CD4-positive, CD25-positive, alpha-beta regulatory T cell (primary cell): ENCODE measurements at places on chromosomes 4 and X.

DNA sequence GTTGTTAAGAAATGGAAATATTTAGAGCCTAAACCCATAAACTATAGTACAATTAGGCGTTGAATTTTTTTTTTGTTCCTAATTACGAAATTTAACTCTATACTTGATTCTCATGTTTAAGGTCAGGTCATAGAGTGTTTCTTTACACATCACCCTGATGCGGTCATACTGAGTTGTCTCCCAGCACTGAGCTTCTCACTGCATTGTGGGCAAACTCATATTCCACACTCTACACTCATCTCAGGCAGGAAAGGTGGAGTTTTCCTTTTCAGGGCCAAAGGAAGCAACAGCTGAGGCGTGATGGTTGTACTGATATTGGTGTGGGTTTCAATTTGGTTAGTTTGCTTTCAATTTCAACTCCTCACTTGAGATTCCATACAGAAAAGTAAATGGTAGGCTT, 75.4 kb downstream of the FAT4 start:
- no peaks in the 10 kb centered on the region for H3K4me1 ChIP-seq
- H3K36me3 ChIP-seq = no peaks in the 10 kb centered on the region
- H3K4me3 ChIP-seq = no peak overlapping the region
- H3K27ac ChIP-seq = no peak overlapping the region
- no peaks in the 10 kb centered on the region for H3K27me3 ChIP-seq
- DNase-seq = no peak

GRCh38 chr4:8434251-8435073, 6.1 kb downstream of the ACOX3 start:
- H3K4me1 ChIP-seq = peaks cover 34% of the 10 kb centered on the region

DNA sequence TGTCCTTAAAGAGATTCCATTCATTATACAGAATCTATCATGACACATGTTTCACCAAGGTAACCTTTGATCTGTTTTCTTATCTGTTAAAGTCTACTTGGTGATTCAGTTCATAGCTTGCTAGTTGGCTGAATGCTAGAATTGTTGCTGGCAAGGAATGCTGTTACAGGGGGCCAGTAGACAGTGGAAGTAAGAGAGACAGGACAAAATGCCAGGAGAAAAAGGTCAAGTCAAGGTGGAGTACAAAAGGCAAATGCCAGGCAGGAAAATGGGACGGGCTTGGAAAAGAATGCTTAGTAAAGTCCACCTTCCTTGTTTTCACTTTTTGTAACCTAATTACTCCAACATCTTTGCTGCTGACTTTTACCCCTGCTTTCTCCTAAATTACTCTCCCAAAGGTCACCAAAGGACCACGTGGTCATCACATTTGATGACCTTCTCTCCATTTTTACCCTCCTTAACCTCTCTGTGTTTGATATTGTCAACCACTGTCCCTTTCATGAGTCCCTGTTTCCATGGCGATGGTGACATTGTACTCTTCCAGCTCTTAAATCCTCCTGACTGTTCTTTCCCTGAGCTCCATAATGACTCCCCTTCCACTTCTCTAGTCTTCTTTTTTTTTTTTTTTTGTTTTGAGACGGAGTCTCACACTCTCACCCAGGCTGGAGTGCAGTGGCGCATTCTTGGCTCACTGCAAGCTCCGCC, 24.5 kb upstream of the TAPT1 start:
- H3K36me3 ChIP-seq = peaks cover 3% of the 10 kb centered on the region
- H3K4me3 ChIP-seq = no peak overlapping the region
- no peak overlapping the region for H3K27ac ChIP-seq
- no peaks in the 10 kb centered on the region for H3K27me3 ChIP-seq
- H3K4me1 ChIP-seq = no peaks in the 10 kb centered on the region
- DNase-seq = no peak

DNA sequence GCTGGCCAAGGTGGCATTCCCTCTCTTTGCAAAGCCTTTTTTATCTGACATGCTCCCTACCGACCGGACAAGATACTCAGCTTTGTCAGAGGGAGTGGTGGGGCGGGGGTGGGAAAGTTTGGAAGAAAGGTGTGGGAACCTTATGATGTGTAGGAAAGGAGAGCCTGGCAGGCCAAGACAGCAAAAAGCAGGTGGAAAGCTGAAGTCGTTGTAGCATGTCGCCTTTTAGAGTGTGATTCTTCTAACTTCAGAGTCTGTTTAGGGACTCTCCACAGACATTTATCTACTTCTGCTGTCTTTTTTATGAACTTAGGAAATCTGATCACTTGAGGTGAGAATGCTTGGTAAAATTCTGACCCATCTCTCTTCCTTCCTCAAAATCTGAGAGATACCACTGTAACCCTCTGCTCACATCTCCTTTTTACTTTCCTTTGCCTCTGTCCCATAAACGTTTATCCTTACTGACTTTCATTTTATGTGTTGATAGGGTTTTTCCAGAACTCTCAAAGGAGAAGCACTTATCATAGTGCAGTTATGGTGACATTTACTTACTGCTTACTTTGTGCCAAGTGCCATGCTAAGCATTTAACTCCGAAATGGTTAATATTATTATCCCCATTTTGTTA, 8.2 kb upstream of the RUFY3 start:
- no peaks in the 10 kb centered on the region for H3K4me1 ChIP-seq
- no peak overlapping the region for H3K27ac ChIP-seq
- H3K36me3 ChIP-seq = no peaks in the 10 kb centered on the region
- H3K4me3 ChIP-seq = no peak overlapping the region
- no peaks in the 10 kb centered on the region for H3K27me3 ChIP-seq

DNA sequence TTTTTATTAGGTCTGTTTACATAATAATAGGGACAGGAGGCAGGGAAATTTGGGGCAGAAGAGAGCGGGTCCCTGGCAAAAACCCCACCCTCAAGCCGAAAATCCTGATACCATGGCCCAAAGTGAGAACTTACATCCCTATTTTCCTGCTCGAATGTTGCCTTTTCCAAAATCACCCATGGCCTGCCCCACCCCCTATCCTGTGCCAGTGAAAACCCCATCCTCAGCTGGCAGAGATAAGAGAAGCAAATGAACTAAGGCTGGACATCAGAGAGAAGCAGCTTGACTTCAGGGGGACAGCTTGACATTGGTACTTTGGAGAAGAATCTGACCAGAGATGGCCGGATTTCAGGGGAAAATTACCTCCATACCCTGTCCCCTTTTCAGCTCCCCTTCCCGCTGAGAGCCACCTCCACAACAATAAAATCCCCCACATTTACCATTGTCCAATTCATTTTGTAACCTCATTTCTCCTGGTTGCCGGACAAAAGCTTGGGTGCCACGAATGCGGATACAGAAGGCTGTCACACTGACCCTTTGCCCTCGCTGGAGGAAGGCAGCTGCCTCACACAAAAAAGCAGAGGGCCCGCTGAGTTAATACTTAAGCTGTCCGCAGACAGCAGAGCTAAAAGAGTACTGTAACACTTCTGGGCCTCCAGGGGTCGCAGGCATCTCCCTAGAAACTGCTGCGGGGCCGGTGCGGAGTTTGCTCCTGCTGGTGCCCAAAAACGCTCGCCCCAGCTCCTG, 196.2 kb downstream of the SNCA start:
- DNase-seq = no peak
- peaks cover 4% of the 10 kb centered on the region for H3K27me3 ChIP-seq
- H3K36me3 ChIP-seq = no peaks in the 10 kb centered on the region
- H3K27ac ChIP-seq = no peak overlapping the region
- no peaks in the 10 kb centered on the region for H3K4me1 ChIP-seq

GRCh38 chr4:111480510-111480909, 664.7 kb upstream of the FAM241A start:
- H3K27me3 ChIP-seq = no peaks in the 10 kb centered on the region
- DNase-seq = no peak
- no peaks in the 10 kb centered on the region for H3K36me3 ChIP-seq
- no peak overlapping the region for H3K27ac ChIP-seq
- no peak overlapping the region for H3K4me3 ChIP-seq

- H3K4me3 ChIP-seq = no peak overlapping the region
- no peak overlapping the region for H3K27ac ChIP-seq
- no peak for DNase-seq
- no peaks in the 10 kb centered on the region for H3K27me3 ChIP-seq
- H3K4me1 ChIP-seq = no peaks in the 10 kb centered on the region
Measured at GRCh38 chrX:20350596-20350995, 83.9 kb upstream of the RPS6KA3 start.

DNA sequence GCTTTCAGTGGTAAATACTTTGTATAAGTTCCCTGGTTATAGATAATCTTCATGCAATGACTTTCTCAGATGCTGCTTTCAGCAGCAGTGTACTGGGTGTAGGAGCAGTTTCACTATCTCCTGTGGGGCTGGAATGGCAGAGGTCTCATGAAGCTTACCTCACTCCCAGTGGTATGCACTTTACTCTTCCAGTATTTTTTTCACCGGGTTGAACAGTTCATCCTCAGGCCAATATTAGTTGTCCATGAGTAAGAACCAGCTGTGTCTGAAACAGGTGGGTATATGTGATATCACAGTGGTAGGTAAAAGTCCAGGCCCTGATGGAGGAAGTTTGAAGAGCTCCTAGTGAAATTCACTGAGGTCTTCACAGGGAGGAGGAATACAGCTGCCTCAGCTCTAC, 351.5 kb upstream of the EMCN start:
- H3K4me1 ChIP-seq = no peaks in the 10 kb centered on the region
- no peaks in the 10 kb centered on the region for H3K36me3 ChIP-seq
- no peak overlapping the region for H3K4me3 ChIP-seq
- DNase-seq = no peak
- H3K27me3 ChIP-seq = no peaks in the 10 kb centered on the region
- no peak overlapping the region for H3K27ac ChIP-seq

GRCh38 chrX:426881-427280, 40.2 kb upstream of the PPP2R3B start:
- no peak overlapping the region for H3K4me3 ChIP-seq
- H3K4me1 ChIP-seq = peaks cover 3% of the 10 kb centered on the region
- no peaks in the 10 kb centered on the region for H3K36me3 ChIP-seq
- H3K27ac ChIP-seq = no peak overlapping the region
- no peak for DNase-seq

DNA sequence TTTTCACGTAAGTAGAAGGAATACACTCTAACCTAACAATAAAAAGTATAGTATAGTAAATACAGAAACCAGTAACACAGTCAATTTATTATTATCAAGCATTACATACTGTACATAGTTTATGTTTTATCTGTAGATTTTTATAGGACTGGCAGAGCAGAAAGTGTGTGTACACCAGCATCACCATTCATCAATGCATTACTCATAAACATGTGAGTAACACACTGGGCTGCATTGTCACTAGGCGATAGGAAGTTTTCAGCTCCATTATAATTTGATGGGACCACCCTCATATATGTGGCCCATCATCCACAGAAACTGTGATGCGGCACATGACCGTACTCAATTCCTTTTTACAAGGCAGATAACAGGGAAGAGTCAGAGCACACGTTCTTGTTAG, 137.8 kb upstream of the RBPJ start:
- H3K4me3 ChIP-seq = no peak overlapping the region
- no peaks in the 10 kb centered on the region for H3K27me3 ChIP-seq
- H3K27ac ChIP-seq = no peak overlapping the region
- peaks cover 6% of the 10 kb centered on the region for H3K4me1 ChIP-seq
- H3K36me3 ChIP-seq = no peaks in the 10 kb centered on the region

- no peak for DNase-seq
- no peak overlapping the region for H3K4me3 ChIP-seq
- H3K36me3 ChIP-seq = peaks cover 28% of the 10 kb centered on the region
Measured at GRCh38 chr4:48116582-48116981, 17.5 kb downstream of the TXK start.

- no peaks in the 10 kb centered on the region for H3K36me3 ChIP-seq
- H3K27me3 ChIP-seq = no peaks in the 10 kb centered on the region
- H3K27ac ChIP-seq = no peak overlapping the region
- H3K4me3 ChIP-seq = no peak overlapping the region
- no peaks in the 10 kb centered on the region for H3K4me1 ChIP-seq
Measured at GRCh38 chr4:83174844-83175414, 60.4 kb upstream of the PLAC8 start.

DNA sequence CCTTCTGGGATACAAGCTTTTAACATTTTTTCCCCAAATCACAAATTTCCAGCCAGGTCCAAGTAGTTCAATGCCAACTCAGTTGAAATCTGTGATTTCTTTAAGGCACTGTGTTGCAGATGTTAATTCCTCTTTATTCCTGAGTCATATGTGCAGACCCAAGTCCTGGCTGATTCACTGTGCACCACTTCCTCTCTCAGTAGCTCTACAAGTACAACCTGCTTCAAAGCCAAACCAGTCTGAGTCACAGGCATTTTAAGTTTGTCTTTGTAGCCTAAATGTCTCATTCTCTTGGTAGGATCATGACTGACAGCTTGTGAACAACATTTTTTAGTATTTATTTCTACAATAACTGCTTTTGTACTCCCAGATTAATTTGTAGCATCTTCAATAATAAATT, 165.6 kb upstream of the S100G start:
- H3K27me3 ChIP-seq = no peaks in the 10 kb centered on the region
- H3K27ac ChIP-seq = no peak overlapping the region
- H3K36me3 ChIP-seq = no peaks in the 10 kb centered on the region
- no peak overlapping the region for H3K4me3 ChIP-seq

DNA sequence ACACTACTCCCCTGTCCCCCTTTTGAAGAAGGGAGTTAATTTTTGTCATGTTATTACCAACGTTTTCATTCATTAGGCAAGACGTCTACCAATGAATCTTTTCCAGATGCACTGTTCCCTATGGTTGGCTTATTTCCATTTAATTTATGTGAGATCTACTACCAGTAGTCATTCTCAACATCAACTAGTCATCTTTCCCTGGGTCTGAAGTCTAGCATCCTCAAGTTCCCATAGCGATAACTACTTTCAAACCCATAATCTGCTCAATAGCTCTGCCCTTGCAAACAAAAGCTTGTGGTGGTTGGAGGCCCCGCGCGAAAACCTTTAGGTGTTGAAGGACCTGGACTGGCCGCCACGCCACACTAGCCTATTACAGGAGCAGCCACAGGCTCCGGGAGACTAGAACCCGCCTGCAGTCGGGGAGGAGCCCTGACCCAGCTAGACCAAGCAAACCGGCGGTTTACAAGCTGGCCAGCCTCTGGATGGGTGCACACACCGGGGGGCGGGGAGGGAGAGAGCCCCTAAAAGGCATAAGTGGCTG, 746 bp downstream of the PPAT start:
- H3K4me1 ChIP-seq = peaks cover 11% of the 10 kb centered on the region
- no peaks in the 10 kb centered on the region for H3K27me3 ChIP-seq
- H3K36me3 ChIP-seq = no peaks in the 10 kb centered on the region

DNA sequence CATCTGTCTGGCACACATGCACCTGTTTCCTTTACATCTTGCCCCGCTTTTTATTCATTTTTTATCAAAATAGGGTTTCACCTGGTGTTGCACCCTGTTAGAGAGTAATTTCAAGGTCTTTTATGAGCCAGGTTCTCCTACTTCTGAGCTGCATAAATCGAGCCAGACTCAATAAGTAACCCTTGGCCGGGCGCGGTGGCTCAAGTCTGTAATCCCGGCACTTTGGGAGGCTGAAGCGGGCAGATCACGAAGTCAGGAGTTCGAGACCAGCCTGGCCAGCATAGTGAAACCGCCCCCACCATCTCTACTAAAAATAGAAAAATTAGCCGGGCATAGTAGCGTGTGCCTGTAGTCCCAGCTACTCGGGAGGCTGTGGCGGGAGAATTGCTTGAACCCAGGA, 1.0 kb upstream of the PPP2R3B start:
- peak overlapping the region; percentile 99 for H3K27ac ChIP-seq
- no peaks in the 10 kb centered on the region for H3K27me3 ChIP-seq
- peak overlapping the region; percentile 75 for H3K4me3 ChIP-seq
